ENCODE measurements at places on chromosomes 16 and 17.

DNA sequence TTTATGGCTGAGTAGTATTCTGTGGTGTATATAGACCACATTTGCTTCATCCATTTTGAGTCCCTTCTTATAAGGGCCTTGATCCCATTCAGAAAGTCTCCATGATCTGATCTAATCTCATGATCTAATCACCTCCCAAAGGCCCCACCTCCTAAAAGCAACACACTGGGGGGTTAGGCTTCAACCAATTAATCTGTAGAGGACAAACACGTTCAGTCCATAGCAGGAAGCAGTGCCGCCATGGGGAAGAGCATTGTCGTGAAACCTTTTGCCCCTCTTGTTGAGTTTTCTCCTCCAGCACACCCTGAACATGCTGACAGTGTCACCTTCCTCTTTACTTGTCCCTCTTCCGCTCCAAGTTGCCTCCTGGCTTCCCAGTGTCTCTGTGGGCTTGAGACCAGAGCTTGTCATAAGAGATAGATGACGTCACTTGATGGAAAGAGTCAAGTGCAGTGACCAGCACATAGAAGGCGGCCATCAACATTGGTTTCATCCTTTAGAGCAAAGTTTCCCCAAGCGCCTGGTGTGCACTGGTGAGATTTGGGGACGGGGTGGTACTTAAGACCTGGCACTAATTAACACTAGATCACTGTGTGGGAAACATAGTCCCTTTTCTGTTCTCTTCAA lies 74.1 kb downstream of the PRKCB start:
- no peak for DNase-seq

- no peak for DNase-seq
Measured at GRCh38 chr16:56211435-56211981, 20.2 kb downstream of the GNAO1 start.

- no peak for DNase-seq
Measured at GRCh38 chr17:4617090-4617489, 24.4 kb downstream of the ALOX15 start.

DNA sequence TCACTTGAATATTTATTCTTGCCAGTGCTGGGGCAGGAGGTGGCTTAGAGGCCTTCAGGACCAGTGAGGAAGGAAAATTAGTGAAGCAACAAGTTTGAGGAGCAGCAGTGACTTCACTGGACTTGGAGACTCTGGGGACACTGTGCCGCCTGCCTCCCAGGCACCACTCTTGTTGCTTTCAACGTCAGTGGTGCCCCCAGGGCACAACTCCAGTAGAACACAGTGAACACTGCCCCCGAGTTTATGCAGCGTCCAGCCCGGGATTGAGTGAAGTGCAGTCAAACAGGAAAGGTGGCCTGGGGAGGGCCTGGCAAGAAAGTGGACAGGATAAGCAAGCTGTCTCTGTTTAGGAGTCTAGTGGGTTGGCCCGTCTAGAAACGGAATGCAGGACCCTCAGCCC lies 24.4 kb upstream of the NAT9 start:
- DNase-seq, result no peak

DNA sequence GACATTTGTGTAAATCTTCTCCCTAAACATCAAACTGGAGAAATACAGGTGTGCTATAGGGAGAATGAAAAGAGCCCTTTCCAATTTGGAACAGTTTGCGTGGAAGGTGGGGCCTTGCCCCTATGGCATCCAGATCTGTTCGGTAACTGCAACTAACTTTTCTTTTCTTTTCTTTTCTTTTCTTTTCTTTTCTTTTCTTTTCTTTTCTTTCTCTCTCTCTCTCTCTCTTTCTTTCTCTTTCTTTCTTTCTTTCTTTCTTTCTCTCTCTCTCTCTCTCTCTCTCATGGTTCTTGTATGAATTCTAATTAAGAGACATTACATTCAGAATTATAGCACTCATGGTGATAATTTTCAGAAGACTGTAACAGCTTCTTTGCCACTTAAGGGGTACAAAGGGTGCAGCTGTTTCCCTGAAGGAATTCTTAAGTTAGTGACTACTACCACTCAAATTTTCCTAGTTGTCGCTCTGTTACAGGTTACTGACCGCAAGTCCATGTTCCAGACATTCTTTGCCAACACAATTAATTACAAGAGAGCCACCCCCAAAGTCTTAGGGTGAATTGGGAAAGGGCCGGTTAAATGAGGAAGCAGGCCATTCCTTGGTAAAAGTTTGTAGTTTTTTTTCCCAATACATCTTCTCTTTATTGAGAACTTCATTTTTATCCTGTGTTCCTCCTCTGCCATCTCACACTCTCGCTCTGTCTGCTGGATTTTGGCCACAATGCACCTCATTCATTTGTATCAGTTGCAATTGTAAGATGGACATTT lies 69.8 kb downstream of the KSR1 start:
- DNase-seq, result no peak

GRCh38 chr16:84063980-84064379 lies 21.4 kb upstream of the SLC38A8 start:
- DNase-seq, result no peak

DNA sequence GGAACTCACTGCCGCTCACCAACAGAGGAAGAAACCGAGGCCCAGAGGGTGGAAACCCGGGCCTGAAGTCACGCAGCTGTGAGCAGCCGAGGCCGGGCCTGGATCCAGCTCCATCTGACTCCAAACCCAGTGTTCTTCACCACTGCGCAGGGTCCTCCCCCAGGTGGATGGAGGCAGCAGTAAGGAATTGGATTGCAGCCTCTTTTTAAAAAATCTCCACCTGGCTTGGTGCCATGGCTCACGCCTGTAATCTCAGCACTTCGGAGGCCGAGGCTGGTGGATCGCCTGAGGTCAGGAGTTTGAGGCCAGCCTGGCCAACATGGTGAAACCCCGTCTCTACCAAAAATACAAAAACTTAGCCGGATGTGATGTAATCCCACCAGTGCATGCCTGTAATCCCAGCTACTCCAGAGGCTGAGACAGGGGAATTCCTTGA lies 177.2 kb downstream of the FOXL1 start:
- DNase-seq, result no peak

DNA sequence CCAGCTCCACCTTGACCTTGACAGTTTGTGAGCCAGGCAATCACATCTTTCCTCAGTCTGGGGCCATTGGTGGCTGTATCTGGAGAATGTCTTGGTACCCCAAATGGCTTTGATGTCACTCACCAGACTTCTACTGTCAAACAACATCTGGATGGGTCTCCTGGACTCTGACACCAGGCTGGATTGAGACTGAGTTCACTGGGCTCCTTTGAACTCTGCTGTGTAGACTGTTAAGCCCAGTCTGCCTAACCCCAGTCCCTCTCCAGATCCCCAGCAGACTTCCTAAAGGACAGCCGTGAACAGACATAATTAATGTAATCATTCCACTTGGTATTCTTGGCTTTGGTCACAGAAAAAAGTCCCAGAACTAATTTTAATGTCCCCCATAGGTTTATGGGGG lies 84.1 kb upstream of the KIFC3 start:
- DNase-seq, result no peak

- no peak for DNase-seq
Measured at GRCh38 chr17:78650093-78650715, 73.0 kb upstream of the DNAH17 start.

DNA sequence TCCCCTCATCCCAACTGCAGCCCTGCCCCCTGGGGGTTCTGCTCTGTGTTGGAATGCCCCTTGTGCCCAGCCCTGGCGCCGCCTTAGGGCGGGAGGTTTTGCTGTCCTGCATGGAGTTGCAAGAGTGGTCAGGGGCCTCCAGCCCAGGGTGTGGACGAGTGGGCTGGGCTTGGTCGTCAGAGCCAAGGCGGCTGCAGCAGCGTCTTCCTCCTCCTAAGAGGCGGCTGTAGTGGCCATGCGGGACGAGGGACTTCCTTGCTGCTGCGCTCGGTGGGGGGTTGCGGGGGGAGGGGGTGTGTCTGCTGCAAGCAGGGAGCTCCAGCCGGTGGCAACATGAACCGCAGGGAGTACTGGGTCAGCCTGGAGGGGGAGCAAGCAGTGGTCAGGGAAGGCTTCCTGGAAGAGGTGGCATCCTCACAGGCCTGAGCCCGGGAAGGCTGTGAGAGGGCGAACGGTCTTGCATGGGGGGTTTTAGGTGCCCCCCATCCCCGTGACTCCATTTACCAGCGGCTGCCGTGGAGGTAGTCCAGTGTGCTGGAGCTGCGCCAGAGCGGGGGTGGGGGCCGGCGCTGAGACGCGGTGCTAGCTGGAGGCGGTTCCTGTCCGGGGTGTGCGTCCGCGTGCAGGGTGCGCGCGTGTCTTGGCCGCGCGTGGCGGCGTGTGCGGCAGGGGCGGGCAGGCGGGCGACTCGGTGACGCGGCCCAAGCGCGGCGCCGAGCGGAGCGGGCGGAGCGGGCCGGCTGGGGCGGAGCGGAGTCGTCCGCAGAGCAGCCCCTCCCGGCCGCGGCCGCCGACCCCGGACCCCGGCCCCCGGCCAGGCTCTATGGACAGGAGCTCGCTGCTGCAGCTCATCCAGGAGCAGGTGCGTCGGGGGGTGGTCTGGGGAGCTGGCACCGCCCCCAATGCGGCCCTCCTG lies at the start of gene RHBDL1:
RHBDL1 (plus strand) TSS at position 704 of the 916 bp plus-strand sequence; CDS start at position 824, 120 bp downstream.
- DNase-seq, result no peak

DNA sequence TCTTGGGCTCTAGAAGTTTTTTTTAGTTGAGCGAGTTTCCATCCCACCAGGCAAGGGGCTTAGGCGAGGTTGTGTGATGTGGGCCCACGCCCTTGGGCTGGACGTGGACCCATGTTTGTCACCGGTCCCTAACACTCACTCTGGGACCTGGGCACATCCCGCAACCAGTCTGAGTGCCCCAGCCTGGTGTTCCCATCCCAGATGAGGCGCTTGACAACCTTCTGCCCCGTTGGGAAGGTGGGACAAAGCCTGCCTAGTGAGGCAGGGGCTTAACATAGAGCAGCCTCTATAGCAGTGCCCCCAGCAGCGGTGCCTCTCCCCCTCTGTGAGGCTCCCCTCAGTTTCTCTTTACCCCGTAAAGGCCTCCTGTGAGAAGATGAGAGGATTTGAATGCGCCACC lies 22.5 kb downstream of the CMIP start:
- DNase-seq, result no peak

- no peak for DNase-seq
Measured at GRCh38 chr17:81057079-81057730, 22.3 kb downstream of the BAIAP2 start.

GRCh38 chr17:39161962-39162361 lies 4.0 kb downstream of the ARL5C start:
- no peak for DNase-seq

DNA sequence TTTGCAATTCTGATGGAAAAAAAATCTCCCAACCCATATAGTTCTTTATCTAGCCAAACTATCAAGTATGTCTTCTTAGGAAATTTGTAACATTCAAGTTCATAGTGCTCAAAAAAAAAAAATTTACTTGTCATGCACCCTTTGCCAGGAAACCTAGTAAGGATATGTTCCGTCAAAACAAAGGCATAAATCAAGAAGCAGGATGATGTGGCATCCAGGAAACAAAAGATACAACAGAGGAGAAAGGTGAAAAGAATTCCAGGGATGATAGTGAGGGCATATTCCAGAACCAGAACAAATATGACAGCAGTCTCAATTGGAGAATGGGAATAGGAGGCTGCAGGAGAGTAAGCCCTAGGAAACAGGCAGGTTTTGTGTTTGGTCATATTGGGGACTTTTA lies 104.6 kb downstream of the SPAG9 start:
- DNase-seq, result no peak

DNA sequence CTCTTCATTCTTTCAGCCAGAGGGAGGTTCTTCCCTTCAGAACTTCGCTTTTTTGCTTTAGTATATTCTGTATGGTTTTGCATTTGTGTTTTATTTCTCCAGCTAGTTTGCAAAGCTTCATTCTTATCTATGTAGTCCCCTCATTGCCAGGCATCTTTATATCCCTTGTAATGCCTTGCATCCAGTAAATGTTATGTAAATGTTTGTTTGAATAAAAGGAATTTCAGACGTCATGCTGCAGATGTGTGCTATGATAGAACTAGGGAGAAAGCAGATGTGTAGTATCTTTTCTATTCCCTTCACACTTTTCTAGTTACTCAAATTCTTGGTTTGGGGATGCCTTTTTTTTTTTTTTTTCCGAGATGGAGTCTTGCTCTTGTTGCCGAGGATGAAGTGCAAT lies 62.6 kb upstream of the RASL10B start:
- DNase-seq, result no peak

DNA sequence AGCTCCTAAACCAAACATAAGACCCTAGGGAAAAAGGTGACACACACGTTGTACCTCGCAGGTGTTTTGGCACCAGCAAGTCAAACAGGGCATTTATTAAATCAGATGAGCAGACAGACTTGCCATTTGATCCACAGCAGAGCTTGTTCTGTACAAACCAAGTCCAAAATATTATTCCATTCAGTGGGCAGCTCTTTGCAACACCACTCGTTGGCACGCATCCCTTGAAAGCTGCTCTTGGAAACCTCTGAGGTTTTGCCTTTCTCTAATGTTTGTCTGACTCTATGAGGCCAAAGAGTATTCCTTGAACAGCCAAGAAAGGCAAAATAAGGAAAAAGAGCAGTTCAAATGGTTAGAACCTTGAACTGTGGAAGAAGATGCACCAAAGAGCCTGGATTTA lies 12.7 kb downstream of the TMEM100 start:
- DNase-seq, result no peak

DNA sequence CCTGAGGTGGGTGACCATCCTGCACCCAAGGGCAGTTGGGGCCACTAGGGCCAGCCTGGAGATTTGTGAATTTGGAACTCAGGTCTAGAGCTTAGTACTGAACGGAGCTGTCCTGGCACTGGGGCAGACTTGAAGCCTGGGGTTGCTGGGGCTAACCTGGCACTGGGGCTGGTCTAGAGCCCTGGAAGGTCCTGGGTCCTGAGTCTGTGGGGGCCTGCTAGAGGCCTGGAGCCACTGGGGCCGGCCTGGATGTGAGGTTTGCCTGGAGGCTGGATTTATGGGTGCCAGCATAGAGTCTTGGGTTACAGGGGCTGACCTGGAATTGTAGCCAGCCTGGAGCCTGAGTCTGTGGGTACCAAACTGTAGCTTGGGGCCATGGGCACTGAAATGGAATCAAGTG lies 1216.9 kb downstream of the CDH11 start:
- no peak for DNase-seq

DNA sequence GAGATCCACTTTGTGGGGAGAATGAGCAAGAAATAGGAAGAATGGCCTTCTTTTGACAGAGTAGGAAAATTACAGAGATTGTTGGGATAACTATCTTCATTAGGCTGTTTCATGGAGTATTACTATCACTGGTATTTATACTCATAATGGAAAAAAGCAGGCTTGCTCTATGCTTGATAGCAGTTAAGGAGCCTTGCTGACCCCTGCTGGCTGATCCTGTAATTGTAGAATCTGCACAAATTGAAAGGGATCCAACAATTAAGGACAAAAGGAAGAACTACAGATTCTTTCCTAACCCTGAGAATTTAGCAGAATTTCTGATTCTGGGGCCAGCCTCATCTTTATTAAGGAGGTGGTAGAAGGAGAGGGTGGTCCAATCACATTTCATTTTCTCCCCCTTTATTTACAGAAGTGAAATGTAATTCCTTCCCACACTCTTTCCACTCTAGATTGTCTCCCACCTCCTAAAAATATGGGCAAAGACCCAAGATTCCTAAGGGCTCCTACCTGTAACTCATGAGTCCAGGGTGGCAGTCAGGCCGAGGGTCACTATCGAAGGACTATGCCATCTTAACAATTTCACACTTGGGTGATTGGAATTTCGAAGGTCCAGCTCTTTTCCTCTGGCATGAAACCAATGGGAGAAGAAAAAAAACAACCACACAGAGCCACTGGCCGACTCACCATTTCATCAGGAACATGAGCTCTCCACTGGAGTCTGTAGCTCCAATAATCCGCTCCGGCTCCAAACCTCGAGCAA lies 26.3 kb downstream of the NFE2L1 start:
- peak; percentile 84 for DNase-seq

All from hematopoietic multipotent progenitor cell treated with erythropoietin and hydrocortisone succinate and interleukin-3 and kit ligand, for 15 days (in vitro differentiated cells).